Inflammatory macrophage (primary cell): ENCODE measurements at places on chromosomes 7 and 10.

- DNase-seq = no peak
Observed at GRCh38 chr10:131314799-131315198, 3.3 kb upstream of the TCERG1L start.

DNA sequence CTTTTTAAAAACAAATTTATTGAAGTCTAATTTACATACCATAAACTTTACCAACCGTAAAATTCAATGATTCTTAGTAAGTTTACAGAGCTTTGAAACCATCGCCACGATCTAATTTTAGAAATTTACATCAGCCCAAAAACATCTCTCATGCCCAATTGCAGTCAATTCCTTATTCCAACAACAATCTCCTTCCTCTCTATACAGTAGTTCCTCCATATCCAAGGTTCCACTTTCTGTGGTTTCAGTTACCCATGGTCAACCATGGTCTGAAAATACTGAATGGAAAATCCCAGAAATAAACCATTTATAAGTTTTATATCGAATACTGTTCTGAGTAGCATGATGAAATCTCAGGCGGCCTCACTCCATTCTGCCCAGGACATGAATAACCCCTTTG lies 183.4 kb upstream of the ADCY1 start:
- no peak for DNase-seq

DNA sequence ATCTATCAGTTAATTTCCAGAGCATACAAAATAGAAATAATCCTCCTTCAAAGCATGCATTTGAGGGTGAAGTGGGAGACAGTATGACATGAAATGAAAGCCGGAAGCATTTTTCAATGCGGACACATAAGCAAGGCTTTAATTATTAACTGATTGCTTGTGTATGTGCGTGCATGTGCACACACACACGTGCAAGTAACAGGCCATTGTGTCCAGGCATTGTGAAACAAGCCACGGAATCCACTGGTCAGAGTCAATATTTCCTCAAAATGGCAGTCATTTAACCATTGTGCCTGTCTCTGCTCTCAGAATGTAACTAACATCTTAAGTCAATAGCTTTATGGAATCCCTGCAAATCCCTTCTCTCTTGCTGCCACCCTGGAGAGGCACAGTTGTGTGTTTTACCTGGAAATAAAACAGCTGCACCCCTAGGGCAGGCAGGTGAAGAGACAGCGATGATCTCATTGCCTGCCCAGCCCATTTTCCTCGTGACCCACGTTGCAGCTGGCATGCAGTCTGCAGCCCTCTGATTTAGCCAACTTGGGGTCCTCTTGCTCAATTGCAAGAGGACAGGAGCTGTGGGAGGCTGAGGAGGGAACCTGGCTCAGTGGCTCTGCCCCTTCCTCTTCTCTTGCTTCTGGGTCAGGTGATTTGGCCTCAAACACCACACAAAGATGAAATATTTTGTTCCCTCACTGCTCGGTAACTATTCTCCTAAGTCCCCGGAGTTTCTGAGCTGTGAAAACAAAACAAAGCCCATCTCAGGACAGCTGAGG lies 500.9 kb upstream of the ZMIZ1 start:
- DNase-seq = peak; percentile 90

DNA sequence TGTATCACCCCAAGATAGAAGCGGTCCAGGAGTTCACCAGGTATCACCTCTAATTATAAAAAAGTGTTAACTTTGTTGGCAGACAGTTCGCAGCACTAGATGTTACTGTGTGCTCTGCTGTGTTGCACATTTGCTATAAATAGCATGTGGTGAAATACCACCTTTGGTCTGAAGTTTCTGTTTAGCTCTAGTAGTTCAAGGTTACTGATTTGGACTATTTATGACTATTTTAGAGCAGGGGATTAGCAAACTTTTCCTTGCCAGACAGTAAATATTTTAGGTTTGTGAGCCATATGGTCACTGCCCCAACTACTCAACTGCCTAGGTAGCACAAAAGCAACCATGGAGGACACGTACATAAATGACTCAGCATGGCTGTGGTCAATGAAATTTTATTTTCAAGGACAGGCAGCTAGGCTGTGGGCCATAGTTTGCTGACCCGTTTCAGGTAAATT lies 16.5 kb downstream of the DENND10 start:
- no peak for DNase-seq

DNA sequence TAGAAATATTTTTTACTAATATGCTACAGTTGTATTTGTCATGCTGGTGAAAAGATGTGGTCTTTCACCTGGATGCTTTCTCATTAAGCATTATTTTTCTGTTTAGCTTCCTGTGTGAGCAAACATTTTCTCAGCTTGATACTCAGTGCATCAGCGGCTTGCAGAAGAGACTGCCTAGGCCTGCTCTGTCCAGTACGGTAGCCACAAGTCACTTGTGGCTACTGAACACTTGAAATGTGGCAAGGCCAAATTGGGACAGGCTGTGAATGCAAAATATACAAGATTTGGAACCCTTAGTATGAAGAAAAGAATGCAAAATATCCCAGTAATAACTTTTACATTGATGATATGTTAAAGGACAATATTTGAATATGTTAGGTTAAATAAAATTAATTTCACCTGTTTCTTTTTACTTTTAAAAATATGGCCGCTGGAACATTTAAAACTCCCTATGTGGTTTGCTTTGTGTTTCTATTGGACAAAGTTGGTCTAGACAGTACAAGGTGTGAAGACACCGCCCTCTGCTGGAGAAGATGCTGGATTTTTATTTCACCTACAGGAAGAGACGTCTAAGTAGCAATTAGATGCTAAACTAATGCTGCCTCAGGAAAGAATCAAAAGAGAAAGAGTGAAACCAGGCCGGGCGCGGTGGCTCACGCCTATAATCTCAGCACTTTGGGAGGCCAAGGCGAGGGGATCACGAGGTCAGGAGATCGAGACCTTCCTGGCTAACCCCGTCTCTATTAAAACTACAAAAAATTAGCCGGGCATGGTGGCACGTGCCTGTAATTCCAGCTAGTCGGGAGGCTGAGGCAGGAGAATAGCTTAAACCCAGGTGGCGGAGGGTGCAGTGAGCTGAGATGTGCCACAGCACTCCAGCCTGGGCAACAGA lies 5.3 kb downstream of the SRGN start:
- DNase-seq = peak; percentile 88

DNA sequence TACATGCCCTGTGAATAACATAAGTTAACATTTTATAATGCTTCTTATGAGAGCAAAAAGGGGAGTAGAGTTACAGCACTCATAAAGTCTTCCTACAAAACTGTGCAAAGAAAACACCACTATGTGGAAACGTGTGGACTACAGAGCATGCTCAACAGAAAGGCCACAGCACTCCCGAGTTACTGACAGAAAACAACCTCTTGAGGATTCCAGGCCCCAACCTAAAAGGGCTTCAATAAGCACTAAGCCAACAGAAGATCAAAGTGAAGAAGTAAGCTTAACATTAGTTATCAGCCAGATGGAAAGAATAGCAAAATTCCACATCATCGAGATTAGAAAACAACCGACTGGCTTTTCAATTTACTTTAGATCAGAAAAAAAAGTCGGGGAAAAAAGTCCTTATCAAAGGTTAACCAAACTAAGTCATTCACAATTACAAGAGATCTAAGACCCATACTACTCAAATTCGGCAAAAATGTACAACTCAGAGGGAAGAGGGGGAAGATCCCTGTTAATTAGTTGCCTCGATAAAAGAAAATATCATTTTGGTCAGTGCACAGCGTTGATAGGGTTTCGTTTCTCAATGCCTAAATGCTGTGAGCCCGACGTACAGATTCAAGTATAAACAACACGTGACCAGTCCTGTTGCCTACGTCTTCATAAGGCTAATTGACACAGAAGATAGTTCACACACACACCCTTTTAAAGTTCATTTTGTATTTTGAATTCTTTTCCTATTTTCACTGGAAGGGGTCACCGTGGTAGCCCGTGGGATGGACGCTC lies 1.4 kb downstream of the KBTBD2 start:
- DNase-seq = peak; percentile 61

DNA sequence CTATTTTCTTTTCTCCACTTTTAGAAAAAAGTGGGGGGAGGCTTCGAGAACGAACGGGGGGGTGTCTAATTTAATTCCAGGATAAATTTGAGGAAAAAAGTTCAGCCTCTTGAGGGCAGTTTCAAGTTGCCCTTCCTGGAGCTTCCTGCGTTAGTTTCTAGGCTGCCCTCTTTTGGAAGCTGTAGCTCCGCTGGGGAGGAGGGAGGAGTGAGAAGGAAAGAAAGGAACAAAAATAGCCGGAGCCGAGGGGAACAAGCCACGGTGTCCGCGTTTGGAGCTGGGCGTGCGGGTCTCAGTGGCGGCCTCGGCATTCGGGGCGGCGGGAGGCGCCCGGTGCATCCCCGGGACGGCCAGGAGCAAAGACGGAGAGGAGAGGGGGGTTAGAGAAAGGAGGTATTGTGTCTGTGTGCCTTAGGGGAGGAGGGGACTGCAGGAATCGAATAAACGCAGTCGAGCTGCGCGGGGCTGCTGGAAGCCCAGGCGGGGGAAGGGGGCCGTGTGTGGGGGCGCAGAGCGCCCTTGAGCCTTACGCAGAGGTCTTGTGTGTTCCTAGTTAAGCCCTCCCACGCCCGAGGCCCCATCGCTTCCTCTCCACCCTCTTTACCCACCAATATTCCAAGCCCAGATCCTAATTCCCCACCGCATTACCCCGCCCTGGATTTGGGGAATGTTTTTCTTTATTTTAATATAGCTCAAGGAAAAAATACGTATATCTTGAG lies 2.0 kb upstream of the TNRC18 start:
- peak; percentile 97 for DNase-seq

DNA sequence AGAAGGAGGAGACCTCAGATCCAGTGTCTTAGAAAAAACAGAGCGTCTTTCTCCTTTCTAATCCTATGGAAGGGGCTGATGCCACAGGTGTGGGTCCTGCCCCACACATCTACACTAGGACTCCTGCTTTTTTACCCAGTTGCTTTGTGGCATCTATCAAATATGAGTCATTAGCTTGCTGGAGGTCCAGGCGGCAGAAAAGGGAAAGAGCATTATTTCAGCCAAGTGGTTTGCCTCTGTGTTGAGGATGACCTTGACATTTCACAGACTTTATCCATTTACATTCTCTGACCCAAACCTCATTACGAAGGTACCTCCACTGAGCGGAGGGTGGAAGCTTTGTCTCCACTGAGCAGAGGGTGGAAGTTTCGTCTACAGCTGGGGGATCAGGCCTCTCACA lies 308.4 kb upstream of the KLF6 start:
- DNase-seq = no peak

- DNase-seq = no peak
Observed at GRCh38 chr10:95861386-95861785, 46.4 kb upstream of the CC2D2B start.

GRCh38 chr10:30433306-30433729 lies 666 bp upstream of the MAP3K8 start:
- DNase-seq = peak; percentile 64

- peak; percentile 58 for DNase-seq
Observed at GRCh38 chr10:7853226-7853842, 35.0 kb downstream of the TAF3 start.

DNA sequence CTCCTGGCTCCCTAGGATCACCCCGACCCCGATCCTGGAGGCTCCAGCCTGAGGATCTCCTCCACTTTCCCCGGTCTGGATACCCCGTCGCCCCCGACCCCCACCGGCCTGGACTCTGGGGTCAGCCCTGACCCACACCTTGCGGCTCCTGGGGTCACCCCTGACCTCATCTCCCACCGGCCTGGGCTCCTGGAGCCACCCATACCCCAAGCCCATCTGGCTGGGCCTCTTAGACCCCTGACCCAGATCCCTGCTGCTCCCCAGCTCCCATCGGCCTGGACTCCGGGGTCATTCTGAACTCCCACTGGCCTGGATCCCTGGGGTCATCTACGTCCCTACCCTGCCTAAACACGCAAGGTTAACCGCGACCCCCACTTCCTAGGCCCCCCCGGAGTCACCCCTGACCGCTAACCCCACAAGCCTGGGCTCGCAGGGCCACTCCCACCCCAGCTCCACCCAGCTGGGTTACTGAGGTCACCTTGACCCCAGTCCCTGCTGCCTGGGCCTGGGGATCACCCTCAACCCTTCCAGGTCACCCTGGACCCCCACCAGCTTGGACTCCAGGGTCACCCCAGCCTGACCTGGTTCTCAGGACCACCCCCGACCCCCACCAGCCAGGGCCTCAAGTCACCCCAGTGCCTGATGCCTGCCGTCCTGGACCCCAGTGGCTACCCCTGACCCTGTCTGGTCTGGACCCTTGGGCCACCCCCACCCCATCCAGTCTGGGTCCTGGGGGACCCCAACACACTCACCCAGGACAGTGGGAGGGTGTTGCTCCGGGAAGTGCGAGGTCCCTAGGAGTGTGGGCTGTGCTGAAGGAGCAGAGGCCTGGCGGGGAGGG lies 1.2 kb downstream of the FOXK1 start:
- no peak for DNase-seq

DNA sequence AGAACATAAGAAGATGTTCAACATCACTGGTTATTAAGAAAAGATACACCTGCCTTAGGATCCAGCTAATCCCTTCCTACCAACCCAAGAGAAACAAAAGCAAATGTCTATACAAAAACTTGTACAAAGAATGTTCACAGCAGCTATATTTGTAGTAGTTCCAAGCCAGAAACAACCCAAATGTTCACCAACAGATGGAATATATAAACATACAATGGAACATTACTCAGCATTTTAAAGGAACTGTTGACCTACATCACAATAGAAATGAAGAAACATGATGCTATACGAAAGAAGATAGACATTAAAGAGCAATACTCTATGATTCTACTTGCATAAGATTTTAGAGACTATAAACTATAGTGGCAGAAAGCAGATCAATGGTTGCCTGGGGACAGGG lies 149.4 kb downstream of the ZNF438 start:
- DNase-seq = no peak

GRCh38 chr7:44757311-44757710 lies 8.7 kb downstream of the ZMIZ2 start:
- DNase-seq = no peak

- no peak for DNase-seq
Observed at GRCh38 chr7:141441837-141442627, 109.2 kb upstream of the AGK start.

DNA sequence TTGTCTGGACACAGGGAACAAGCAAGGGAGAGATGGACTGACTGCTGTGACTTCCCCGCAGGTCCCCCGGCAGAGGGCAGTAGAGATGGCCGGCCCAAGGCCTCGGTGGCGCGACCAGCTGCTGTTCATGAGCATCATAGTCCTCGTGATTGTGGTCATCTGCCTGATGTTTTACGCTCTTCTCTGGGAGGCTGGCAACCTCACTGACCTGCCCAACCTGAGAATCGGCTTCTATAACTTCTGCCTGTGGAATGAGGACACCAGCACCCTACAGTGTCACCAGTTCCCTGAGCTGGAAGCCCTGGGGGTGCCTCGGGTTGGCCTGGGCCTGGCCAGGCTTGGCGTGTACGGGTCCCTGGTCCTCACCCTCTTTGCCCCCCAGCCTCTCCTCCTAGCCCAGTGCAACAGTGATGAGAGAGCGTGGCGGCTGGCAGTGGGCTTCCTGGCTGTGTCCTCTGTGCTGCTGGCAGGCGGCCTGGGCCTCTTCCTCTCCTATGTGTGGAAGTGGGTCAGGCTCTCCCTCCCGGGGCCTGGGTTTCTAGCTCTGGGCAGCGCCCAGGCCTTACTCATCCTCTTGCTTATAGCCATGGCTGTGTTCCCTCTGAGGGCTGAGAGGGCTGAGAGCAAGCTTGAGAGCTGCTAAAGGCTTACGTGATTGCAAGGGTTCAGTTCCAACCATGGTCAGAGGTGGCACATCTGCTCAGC lies 6.0 kb downstream of the CYREN start:
- no peak for DNase-seq

GRCh38 chr7:22184549-22185199 lies 172.3 kb downstream of the RAPGEF5 start:
- DNase-seq = no peak
